Smooth muscle cell of the umbilical artery (primary cell): ENCODE measurements at places on chromosomes 1 and 21. TPM values are rescaled to one million over a fixed set of nuclear protein-coding genes. Genes with fewer than 3 reads are reported as not detected.

Gene TRIM67
- not detected in 2 replicates for total RNA-seq

Gene RPTN
- not detected in 2 replicates for total RNA-seq

Gene INSRR
- not detected in 2 replicates for total RNA-seq

Gene MMEL1
- 0.37 TPM in 1 of 2 replicates, not detected in the other for total RNA-seq

Gene OR11L1
- total RNA-seq = not detected in 2 replicates

Gene GJA9
- not detected in 2 replicates for total RNA-seq

Gene TDRD10
- not detected in 2 replicates for total RNA-seq

Gene PLPPR5
- total RNA-seq = 0.05 TPM in 1 of 2 replicates, not detected in the other

Gene FAM110D
- total RNA-seq = not detected in 2 replicates

Gene PTPN22
- total RNA-seq = 1.5 and 4.8 TPM in 2 replicates

Gene GSTM1
- 0.51 and 9.8 TPM in 2 replicates for total RNA-seq

Gene KRTAP12-2
- not detected in 2 replicates for total RNA-seq

Gene LRRC3
- 0.78 and 0.89 TPM in 2 replicates for total RNA-seq

Gene SYCP1
- not detected in 2 replicates for total RNA-seq

Gene PMF1
- 22.0 and 22.9 TPM in 2 replicates for total RNA-seq

Gene AKR7A3
- total RNA-seq = 0.28 and 0.30 TPM in 2 replicates

Gene NHLH1
- total RNA-seq = not detected in 2 replicates
